Activated naive CD4-positive, alpha-beta T cell treated with anti-CD3 and anti-CD28 coated beads for 36 hours (primary cell): ENCODE measurements at places on chromosomes 2 and 18. TPM values are rescaled to one million over a fixed set of nuclear protein-coding genes. Genes with fewer than 3 reads are reported as not detected.

Gene ACKR3
- total RNA-seq = 0.49 TPM

Gene LAMA3
- total RNA-seq = 0.05 TPM

Gene AFF3
- total RNA-seq = 2.1 TPM

Gene FBXO48
- 1.2 TPM for total RNA-seq

Gene COA5
- 37.8 TPM for total RNA-seq

- no peak overlapping the region for H3K4me3 ChIP-seq
- no peak overlapping the region for H3K27ac ChIP-seq
- no peaks in the 10 kb centered on the region for H3K36me3 ChIP-seq
- no peaks in the 10 kb centered on the region for H3K27me3 ChIP-seq
- no peaks in the 10 kb centered on the region for H3K4me1 ChIP-seq
Observed at GRCh38 chr2:84395820-84396219, 63.3 kb downstream of the SUCLG1 start.

DNA sequence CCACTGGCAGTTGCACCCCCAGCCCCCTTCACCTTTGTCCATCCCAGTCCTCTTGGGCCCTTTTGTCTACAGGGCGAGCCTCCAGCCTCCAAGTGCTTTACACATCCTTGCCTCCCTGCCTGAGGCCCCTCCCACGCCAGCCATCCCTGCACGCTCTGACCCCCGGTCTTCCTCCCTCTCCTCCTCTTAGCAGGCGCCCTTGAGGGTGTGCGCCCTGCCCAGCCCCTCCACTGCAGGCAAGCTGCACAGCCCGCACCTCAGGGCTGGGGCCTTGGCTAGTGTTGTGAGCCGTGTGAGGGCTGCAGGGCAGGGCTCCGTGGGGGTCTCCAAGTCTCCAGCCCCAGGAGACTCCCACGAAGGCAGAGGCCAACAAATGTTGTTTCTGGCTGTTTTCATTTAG lies 6.9 kb downstream of the BOK start:
- no peaks in the 10 kb centered on the region for H3K4me1 ChIP-seq
- no peak overlapping the region for H3K4me3 ChIP-seq
- no peak for DNase-seq
- peaks cover 4% of the 10 kb centered on the region for H3K27me3 ChIP-seq

DNA sequence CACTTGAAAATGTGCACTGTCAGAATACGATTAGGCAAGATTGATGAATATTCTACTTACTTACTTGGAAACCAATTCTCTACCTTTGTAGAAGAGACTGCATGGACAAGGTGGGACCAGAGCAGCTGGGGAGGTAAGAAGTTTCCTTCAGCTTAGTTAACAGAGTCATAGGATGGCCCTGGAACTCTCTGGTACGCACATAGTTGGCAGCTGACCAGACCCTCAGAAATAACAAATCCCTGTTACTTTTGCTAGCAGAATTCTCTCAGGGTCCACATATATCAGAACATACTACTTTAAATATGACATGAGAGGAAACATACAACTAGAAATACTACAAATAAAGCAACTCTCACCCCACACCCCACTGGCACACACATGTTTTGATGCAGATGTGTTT lies 24.8 kb upstream of the STAT1 start:
- H3K36me3 ChIP-seq = peaks cover 32% of the 10 kb centered on the region
- H3K27me3 ChIP-seq = no peaks in the 10 kb centered on the region
- no peak for DNase-seq
- peaks cover 38% of the 10 kb centered on the region for H3K4me1 ChIP-seq

DNA sequence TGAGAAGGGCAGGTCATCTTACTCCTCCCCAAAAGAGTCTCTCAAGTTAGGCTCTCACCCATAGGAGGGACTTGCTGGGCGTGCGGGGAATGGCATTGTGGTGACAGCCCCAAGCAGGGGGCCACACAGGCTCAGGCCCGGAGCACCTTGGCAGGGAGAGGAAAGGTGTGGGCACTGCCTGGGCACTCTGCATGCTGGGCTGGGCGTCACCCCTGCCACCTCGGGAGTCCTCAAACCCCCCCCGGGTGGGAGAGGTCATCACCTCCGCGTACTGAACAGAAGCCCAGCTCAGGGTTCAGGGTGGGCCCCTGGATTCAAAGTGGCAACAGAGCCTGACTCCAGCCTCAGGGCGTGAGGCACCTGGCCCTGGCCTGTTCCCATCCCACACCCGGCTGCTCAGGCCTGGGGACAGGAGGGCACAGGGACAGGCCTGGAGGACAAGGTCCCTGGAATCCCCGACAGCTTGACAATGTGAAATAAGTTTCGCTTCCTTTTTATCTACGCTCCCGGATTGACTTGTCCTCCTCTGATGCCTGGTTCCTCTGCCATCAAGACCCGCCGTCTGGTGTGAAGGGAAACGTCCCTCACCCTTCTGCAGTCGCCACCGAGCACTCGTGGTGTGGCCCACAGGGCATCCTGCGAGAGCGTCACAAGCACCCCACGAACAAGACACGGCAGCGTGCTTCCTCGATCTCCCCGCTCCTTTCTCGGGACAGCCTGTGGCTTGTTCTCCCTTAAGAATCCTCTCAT lies 97.8 kb downstream of the HDAC4 start:
- peak; percentile 19 for DNase-seq
- no peaks in the 10 kb centered on the region for H3K27me3 ChIP-seq
- no peak overlapping the region for H3K27ac ChIP-seq
- H3K4me3 ChIP-seq = no peak overlapping the region
- peaks cover 48% of the 10 kb centered on the region for H3K4me1 ChIP-seq
- H3K36me3 ChIP-seq = no peaks in the 10 kb centered on the region

DNA sequence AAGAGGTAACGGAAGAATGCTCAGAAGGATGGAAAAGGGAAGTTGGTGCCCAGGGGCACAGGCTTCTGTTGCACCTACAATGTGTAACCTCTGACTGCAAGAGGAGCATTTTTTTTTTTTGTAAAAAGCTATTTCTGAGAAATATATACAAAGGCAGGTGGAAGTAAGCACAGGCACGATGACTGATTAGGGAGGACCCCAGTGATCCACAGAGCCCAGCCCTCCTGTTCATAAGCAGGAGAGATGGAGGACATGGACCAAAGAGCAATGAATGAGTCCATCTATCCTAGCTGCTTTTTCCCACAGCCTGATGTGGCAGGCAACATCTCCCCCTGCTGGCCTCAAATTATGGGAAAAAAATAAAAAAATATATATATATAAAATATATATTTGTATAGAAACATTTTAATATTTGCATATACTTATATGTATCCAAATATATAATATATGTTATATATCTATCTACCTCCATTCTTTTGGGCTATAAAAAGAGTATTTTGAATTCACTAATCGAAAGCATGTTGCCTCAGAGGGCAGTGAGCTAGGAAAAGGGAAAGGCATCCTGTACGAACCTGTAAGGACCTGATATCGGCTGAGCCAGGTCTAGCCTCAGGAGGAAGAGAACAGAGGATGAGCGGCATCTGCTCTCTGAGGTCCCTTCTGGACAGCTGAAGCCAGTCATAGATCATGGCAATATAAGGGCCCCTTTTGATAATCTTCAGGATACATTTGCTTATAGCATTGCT lies 166.0 kb upstream of the STK17B start:
- H3K4me1 ChIP-seq = peaks cover 8% of the 10 kb centered on the region
- no peak overlapping the region for H3K27ac ChIP-seq
- no peaks in the 10 kb centered on the region for H3K27me3 ChIP-seq
- no peaks in the 10 kb centered on the region for H3K36me3 ChIP-seq

GRCh38 chr2:157348291-157348921 lies 22.8 kb upstream of the ERMN start:
- peaks cover 41% of the 10 kb centered on the region for H3K4me1 ChIP-seq
- H3K27me3 ChIP-seq = no peaks in the 10 kb centered on the region
- no peak overlapping the region for H3K27ac ChIP-seq

- DNase-seq = no peak
- H3K27ac ChIP-seq = no peak overlapping the region
- H3K27me3 ChIP-seq = no peaks in the 10 kb centered on the region
- H3K4me3 ChIP-seq = no peak overlapping the region
Observed at GRCh38 chr2:174529916-174530315, 43.1 kb upstream of the GPR155 start.

- no peaks in the 10 kb centered on the region for H3K36me3 ChIP-seq
- H3K27me3 ChIP-seq = no peaks in the 10 kb centered on the region
- DNase-seq = no peak
- H3K4me1 ChIP-seq = no peaks in the 10 kb centered on the region
- H3K27ac ChIP-seq = no peak overlapping the region
- no peak overlapping the region for H3K4me3 ChIP-seq
Observed at GRCh38 chr2:21930226-21930625, 806.5 kb downstream of the TDRD15 start.

GRCh38 chr2:47226132-47226922 lies 71.2 kb upstream of the STPG4 start:
- H3K27me3 ChIP-seq = no peaks in the 10 kb centered on the region
- H3K4me3 ChIP-seq = no peak overlapping the region
- no peak for DNase-seq
- H3K4me1 ChIP-seq = no peaks in the 10 kb centered on the region

GRCh38 chr2:212737392-212738172 lies 199.0 kb upstream of the ERBB4 start:
- H3K4me1 ChIP-seq = no peaks in the 10 kb centered on the region
- no peak overlapping the region for H3K4me3 ChIP-seq
- H3K27me3 ChIP-seq = no peaks in the 10 kb centered on the region
- DNase-seq = no peak
- no peaks in the 10 kb centered on the region for H3K36me3 ChIP-seq
- H3K27ac ChIP-seq = no peak overlapping the region

DNA sequence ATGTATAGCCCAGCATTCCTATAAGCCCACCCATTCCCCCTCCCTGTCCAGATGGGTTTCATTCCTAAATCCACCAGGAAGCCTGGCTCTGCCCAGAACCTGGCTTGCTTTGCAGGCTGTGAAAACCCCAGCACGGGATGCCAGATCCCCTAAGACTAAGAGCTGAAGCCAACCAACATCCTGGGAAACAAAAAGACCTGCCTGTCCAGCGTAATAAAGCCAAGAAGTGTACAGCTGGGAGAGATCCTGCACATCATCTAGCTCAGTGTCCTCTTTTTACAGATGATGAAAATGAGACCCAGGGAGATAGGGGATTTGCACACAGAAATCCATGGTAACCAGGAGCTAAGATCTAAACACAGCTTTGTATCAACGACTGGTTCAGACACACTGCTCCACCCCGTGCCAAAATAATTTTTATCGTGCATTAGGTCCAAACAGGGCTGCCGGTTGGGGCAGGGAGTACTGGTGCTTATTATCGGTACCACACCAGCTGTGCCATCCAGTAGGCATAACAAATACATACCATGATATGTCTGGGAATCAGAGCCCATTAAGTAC lies 2.9 kb downstream of the RND3 start:
- no peaks in the 10 kb centered on the region for H3K36me3 ChIP-seq
- peaks cover 57% of the 10 kb centered on the region for H3K27me3 ChIP-seq
- H3K27ac ChIP-seq = no peak overlapping the region
- DNase-seq = no peak
- peaks cover 12% of the 10 kb centered on the region for H3K4me1 ChIP-seq
- H3K4me3 ChIP-seq = no peak overlapping the region

- H3K4me1 ChIP-seq = peaks cover 13% of the 10 kb centered on the region
- peak; percentile 20 for DNase-seq
- peaks cover 24% of the 10 kb centered on the region for H3K36me3 ChIP-seq
Observed at GRCh38 chr2:25743132-25743830, 69.9 kb upstream of the DTNB start.

GRCh38 chr2:45746888-45747287 lies 95.4 kb downstream of the PRKCE start:
- no peaks in the 10 kb centered on the region for H3K27me3 ChIP-seq
- H3K36me3 ChIP-seq = peaks cover 4% of the 10 kb centered on the region
- H3K4me1 ChIP-seq = peaks cover 18% of the 10 kb centered on the region
- no peak overlapping the region for H3K27ac ChIP-seq

GRCh38 chr2:238594796-238595749 lies 168.3 kb downstream of the ASB1 start:
- no peak overlapping the region for H3K4me3 ChIP-seq
- no peak for DNase-seq
- H3K27me3 ChIP-seq = peaks cover 3% of the 10 kb centered on the region
- H3K36me3 ChIP-seq = no peaks in the 10 kb centered on the region

DNA sequence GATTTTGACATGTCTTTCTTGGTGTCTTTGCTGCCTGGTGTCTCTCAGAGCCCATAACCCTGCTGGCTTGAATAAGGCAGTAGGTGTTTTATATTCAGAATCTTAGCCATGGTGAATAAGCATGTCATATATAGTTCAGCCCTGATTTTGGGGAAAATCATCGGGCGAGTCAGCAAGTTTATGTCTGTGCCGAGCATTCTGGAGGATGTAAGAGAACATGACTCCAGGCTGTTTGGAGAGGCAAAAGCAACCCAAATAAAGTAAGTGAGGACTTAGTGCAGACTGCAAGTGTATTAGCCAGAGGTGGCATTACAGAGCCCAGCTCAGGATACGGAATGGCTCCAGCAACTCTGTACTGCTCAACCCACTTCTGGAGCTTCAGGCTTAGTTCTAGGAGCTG lies 50.3 kb downstream of the TCF7L1 start:
- H3K4me1 ChIP-seq = no peaks in the 10 kb centered on the region
- no peak overlapping the region for H3K4me3 ChIP-seq
- peaks cover 2% of the 10 kb centered on the region for H3K27me3 ChIP-seq
- H3K27ac ChIP-seq = no peak overlapping the region
- no peak for DNase-seq
- no peaks in the 10 kb centered on the region for H3K36me3 ChIP-seq
